ENCODE measurements at places on chromosomes 4 and X.

DNA sequence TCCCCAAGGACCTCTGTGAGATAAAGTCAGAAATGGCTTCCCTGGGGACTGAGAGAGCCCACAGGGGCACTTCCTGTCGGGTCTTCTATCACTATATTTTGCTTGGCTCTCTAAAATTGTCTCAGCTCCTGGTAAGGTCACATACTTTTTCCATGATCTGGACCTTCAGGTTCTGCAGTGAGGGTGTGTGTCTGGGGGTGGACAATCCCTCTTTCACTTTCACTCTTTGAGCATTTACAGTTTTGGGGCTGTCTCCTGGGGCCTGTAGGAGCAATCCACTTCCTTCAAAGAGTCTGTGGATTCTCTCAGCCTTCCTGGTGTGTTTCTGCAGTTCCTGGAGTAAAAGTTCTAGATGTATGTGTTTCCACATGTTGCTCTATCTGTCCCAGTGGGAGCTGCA, 335.7 kb downstream of the FSTL5 start:
- DNase-seq, result no peak

DNA sequence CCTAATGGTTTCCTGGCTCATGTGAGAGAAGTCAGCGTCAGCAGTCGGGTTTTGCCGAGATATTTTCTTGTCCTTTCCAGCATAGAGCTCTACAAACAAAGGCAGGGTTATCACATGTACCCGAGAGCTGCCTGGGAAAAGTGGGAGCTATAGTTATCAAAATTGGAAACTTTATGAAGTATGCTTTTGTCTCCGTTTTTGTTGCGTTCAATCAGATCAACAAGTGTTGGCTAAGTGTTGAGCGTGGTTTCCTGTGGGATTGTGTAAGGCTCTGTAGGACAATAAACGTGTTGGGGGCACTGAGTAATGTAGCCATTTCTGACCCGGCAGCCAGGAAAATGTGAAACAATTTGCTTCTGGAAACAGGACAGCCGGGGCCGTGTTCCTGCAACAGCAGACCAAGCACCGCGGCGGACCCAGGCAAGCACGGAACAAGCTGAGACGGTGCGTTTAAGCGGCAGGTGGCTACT, at the start of gene BMX:
Gene BMX, plus strand, starts transcription at position 311 of the 470 bp plus-strand sequence. CDS start 7,547 bp downstream, outside the sequence.
- no peak for DNase-seq

- no peak for DNase-seq
These were observed 98.1 kb upstream of the ENPP6 start for GRCh38 chr4:184315675-184316359.

DNA sequence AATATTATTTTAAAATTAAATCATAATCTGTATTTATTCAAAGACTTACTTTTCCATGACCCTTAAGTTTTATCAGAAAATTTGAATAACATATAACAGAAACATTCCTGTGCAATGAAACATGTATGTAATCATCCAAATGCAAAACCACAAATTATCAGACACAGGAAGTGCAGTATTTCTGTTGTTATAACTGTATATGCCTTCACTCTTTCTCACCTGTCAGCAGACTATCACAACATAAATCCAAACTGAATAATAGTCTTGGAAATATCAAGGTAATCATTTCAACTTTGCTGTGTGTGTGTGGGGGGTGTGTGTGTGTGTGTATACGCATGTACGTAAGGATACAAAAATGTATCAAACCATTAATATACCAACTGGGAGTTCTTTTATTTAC, 285.9 kb downstream of the SLC7A11 start:
- DNase-seq, result no peak

- DNase-seq, result no peak
These were observed 359.2 kb downstream of the CCSER1 start for GRCh38 chr4:90486346-90486745.

DNA sequence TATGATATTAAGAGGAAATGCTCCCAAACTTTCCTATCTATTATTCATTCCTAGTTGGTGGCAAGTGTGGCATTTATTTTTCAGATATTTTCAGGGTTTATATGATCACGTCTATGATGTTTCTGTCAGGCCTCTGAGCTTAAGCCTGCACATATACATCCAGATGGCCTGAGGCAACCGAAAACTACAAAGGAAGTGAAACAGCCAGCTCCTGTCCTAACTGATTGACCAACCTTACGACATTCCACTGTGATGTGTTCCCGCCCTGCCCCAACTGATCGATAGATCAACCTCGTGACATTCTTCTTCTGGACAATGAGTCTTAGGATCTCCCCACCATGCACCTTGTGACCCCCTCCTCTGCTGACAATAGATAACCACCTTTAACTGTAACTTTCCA, 67.6 kb upstream of the CTSO start:
- no peak for DNase-seq

- no peak for DNase-seq
These were observed 242.5 kb upstream of the PRPS2 start for GRCh38 chrX:12548746-12549145.

DNA sequence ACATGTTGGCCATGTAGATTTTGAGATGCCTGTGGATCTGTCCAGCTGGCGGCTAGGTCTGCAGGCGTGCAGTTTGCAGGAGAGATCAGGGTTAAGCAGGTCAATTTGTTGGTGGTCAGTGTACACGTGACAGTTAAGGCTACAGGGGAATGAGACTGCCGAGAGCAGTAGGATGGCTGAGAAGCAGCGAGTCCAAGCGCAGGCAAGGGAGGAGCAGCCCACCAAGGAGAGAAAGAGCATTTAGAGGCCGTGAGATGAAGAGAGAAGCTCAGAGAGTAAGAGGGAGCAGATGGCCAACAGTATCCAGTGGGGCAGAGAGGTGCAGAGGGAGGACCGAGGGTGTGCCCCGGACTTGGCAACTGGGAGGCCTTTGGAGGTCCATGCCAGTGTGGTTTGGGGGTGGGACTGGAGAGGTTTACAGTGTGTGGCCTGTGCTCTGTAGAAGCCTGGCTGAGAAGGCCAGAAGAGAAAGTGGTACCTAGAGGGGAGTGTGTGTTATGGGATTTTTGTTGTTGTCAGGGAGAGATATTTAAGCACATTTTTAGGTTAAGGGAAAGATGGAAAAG, 18.4 kb downstream of the SNX25 start:
- DNase-seq, result no peak

DNA sequence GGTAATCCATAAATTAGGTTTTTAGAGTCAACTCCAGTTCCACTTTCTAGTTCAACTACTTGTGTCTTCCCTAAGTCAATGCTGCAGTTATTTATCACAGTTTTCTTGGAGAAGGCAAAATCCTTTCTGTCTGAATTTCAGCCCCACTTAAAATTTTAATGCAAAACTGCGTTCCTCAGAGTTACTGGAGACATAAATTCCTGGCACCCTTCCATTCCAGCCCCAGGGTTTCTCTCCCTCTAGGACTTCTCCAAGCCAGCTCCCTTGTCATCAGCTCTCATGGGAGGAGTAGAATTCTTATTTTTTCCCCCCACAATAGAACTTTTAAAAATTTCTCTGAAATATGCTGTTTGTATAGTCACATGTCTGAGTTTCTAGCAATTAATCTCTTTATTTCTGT, 50.6 kb upstream of the PHOX2B start:
- DNase-seq, result no peak

GRCh38 chrX:7119950-7120877, 27.3 kb upstream of the STS start:
- DNase-seq, result no peak

DNA sequence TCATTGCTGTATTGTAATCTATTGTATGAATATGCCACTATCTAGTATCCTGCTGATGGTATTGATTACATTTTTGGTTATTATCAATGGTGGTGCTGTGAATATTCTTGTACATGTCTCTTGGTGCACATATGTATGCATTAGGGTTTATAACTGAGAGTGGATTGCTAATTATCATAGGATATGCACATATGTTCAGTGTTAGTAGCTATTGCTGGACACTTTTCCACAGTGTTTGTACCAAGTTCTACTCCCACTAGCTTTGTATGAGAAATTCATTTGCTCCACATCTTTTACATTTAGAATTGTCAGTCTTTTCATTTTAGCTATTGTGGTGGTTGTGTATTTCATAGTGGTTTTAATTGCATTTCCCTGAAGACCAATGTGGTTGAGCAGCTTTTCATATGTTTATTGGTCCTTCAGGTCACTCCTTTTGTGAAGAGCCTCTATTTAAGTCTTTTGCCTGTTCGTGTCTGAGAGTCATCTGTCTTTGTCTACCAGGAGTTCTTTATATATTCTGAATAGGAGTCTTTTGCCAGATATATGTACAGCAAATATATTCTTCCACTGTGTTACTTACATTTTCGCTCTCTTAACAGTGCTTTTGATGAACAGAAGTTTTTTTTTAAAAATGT, 87.1 kb downstream of the TBC1D19 start:
- DNase-seq, result no peak

GRCh38 chrX:7889135-7889534, 38.1 kb downstream of the PNPLA4 start:
- DNase-seq, result no peak

GRCh38 chr4:56651056-56651350, 30.1 kb downstream of the HOPX start:
- no peak for DNase-seq

DNA sequence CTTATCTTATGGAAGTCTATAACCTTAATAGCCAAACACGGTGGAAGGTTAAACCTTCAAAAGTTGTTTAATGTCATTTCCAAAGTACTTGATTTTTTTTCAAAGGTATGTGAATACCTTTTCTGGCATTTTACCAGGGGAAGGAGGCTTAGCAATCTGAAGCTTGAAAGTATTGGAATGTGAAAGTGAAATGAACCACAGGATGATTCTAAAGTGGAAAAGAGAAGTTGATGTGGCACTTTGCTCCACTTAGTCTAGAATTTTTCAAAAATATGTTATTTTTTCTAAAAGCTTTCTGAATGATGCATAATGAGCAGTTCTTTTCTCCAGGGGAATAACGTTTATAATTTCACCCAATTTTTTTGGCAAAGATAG, 19.2 kb downstream of the PI4K2B start:
- no peak for DNase-seq

DNA sequence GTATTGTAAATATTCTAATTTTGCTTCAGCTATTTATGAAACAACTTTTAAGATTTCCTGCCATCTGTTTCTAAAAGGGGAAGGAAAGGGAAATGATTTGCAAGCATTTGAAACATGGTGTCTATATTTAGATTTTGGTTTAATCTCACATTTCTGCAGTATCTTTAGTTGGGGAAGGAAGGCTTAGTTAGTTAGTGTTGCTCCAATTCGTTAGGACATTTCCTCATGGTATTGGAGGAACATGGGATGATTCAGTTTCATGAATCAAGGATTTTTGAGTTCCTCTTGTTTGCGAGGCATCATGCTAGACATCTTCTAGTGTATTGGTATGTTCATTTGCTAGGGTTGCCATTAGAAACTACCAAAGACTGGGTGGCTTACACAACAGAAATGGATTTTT, 20.5 kb upstream of the TMEM192 start:
- DNase-seq, result no peak

- DNase-seq, result no peak
These were observed 482.5 kb downstream of the RPA4 start for GRCh38 chrX:97366237-97366636.

DNA sequence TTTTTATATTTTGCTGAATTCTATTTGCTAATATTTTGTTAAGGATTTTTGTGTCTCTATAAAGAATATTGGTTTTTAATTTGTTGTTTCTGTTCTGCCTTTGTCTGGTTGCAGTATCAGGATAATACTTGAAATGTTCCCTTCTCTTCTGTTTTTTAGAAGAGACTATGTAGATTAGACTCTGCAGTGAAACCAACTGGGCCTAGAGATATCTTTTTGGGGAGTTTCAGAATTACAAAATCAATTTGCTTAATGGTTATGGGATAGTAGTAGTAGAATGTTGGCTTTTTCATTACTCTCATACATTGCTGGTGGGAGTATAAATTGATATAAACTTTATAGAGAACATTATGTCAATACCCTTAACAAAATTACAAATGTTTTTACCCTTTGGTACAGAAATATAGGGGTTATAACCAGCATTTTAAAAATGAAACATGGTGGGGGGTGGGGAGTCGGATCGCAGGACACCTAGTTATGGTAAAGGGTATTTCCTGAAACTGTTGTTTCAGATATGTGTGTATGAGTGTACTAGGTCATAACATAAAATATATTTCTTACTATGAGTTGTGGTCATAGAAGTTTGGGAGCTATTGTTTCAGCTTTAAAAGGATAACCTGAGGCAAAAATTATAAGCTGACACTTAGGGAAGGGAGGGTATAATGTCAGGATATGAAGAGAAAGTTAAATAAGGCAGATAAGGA, 29.0 kb downstream of the CLOCK start:
- no peak for DNase-seq

GRCh38 chr4:68948044-68948743, 3.4 kb downstream of the UGT2A3 start:
- DNase-seq, result no peak

- DNase-seq, result no peak
These were observed 7.2 kb downstream of the SH3BP2 start for GRCh38 chr4:2799971-2800690.

DNA sequence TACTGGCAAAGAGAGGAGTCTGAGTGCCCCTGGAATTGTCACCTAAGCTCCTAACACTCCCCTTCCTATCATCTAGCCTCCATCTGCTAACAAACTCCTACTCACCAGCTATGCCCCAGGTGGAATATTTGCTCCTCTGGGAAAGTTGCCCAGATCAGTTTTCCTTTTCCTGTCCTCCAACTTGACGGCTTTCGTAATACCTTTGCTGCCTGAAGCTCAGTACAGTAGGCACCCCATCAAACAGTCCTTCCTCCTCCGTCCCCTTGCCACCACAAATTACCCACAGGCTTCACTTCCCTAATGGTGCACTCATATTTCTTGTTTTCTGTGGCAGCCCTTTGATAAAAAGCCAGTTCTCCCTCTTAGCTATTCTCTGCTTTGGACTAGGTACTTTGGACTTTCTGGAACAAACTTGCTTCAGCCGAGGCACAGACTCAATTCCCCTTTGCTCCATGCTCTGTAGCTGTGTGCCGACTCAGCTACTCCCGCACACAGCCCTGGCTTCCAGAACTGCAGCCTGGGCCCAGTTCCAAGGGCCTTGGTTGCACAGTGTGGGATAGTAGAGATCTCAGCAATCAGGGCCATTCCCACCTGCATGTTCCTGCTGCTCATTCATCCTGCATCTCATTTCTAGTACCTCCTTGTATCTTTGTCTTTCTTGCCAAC, 605.1 kb downstream of the BCOR start:
- no peak for DNase-seq

DNA sequence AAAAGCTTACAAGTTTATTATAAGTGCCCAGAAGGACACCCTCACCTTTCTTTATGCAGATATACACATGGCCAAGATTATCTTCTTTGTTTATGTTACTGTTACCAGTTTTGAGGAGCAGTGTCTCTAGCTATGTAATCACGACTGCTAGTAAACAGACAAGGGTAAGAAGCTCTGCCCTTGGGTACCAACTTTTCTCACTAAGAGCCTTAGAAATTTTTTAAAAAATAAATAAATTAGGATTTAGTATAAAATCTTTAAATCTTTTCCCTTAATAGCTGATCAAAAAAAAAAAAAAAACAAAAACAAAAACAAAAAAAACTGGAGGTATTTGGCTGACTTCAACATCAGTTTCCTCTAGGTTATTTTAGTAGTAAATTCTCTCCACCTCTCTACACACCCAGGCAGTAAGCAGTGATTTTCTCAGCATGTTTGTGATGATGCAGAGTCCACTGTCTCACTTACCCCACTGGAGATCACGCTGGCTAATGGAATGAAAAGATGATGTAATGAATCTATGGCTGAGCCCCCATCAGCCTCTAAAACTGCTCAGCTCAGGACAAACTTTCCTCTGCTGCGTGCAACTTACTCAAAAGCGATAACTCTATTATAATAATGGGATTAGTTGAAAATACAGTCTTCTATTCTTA, 125.9 kb downstream of the FRYL start:
- DNase-seq, result no peak
